ENCODE measurements at places on chromosomes 11 and 22.

DNA sequence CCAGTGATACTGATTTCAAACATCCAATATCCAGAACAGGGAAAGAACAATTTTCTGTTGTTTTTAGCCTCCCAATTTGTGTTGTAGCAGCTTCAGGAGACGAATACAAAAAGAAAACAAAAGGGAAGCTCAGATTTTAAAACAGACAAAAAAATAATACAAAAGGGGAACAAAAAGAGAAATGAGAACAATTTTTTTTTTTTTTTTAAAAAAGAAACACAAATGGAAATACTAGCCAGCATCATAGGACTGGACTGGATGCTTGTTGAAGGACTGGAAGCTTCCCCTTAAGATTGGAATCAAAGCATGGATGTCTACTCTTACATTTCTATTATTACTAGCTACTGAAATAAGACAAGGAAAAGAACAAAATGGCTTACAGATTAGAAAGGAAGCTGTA, 46.5 kb upstream of the SORL1 start:
- DNase-seq = no peak

- no peak for DNase-seq
Observed at GRCh38 chr11:46914910-46915309, 3.4 kb downstream of the LRP4 start.

DNA sequence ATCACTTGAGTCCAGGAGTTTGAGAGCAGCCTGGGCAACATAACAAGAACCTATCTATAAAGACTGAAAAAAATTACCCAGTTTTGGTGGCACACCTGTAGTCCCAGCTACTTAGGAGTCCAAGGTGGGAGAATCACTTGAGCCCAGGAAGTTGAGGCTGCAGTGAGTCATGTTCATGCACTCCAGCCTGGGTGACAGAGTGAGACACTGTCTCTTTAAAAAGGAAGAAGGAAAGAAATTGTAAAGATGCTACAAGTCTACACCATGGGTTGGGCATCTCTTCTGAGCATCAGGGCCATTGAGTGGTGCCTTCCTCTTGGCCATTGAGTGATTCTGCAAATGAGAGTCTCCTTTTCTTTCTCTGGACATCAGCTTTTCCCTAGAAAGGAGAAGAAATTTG, 15.7 kb upstream of the MTMR3 start:
- no peak for DNase-seq

- no peak for DNase-seq
Observed at GRCh38 chr11:16098526-16099205, 257.7 kb downstream of the SOX6 start.

DNA sequence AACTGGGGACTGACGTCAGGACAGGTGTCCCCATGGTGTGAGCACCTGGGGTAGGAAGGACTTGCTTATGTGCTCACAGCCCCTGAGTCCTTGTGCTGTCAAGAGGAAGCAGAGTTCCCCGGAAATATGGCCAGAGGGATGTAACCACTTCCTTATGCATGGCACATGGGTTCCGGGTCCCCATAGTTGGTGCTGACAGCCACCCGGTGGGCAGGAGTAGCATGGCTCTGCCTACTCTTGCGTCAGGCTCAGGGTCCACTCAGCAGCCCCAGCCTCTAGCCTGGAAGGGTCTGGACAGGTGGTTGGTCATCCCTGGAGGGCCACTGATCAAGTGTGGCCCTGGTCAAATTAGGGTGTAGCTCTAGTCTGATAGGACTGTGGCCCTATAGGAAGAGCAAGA, 42.8 kb upstream of the CCND1 start:
- no peak for DNase-seq

DNA sequence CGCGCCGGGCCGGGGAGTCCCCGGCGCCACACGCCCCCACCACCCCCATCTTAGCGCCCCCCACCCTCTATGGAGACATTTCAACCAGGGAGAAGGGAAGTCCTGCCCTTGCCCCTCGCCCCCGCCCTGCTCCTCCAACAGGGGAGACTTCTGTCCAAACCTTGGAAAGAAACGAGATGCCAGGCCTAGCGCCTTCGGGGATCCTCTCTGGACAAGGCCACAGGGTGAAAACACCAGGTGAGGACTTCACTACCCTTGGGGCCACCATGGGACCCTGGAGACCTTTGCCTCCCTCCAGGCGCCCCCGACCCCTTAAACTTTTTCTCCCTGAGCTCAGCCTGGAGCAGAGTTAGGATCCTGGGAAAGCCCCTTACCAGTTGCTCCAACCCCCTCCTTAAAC, 11.6 kb upstream of the NPAS4 start:
- DNase-seq = no peak

GRCh38 chr11:27120211-27120610, 79.6 kb downstream of the BBOX1 start:
- DNase-seq = no peak

- DNase-seq = no peak
Observed at GRCh38 chr22:20672082-20672424, 101.9 kb upstream of the SERPIND1 start.

DNA sequence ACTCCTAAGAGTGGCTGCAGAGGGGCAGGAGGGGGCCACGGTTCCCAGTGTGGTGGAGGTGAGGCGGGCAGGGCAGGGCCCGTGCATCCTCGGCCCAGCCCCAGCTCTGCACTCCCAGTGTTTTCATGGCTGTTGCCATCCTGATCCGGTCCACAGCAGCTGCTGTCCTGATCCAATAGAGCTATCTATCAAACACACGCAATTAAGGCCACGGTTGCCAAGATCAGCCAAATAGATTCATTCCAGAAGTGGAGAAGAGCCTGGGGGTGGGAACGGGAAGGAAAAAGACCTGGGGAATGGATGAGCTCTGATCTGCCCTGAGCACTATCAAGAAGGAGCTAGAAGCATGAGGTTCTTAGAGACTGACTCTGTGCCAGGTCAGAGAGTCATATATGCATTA, 160.9 kb upstream of the SYT13 start:
- DNase-seq = no peak

GRCh38 chr11:65353900-65354264, 669 bp upstream of the TIGD3 start:
- DNase-seq = peak; percentile 49

DNA sequence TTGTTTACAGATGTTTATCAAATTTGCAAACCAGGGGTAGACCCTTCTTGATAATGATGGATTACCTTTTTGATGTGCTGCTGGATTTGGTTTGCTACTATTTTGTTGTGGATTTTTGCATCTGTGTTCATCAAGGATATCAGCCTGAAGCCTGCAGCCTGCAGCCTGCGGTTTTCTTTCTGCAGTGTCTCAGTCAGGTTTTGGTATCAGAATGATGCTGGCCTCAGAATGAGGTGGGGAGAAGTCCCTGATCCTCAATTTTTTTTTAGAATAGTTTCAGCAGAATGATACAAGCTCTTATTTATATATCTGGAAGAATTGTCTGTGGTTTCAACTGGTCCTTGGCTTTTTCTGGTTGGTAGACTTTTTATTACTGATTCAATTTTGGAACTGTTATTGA, 19.7 kb upstream of the RAB38 start:
- no peak for DNase-seq

DNA sequence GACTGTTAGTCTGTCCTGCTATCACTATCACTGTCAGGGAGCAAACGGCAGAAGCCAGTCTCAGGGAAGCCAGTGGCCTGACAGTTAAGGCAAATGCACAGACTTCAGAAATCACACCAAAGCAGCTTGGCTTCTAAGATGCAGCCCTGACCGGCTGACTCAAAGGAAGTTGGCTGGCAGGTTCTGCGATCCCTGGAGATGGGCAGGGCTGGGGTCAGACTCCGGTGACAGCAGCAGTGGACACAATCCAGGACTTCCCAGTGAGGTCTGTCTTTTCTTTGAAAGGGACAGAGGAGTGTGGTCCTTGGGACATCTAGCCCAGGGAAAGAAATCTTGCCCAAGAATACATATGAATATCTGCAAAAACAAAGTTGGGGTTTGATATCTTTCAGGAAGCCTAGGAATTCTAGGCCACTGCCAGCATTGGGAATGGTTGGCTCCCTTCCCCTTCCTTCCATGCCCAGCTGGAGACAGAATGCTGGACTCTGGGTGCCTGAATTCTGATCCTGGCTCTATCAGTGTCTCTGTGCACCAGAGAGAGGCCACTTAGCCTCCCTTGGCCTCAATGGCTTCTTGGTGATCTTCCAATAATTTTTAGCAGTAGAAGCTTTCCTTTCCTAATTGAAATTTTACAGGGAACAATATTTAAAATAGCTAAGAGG, 108.9 kb downstream of the KIRREL3 start:
- DNase-seq = no peak

DNA sequence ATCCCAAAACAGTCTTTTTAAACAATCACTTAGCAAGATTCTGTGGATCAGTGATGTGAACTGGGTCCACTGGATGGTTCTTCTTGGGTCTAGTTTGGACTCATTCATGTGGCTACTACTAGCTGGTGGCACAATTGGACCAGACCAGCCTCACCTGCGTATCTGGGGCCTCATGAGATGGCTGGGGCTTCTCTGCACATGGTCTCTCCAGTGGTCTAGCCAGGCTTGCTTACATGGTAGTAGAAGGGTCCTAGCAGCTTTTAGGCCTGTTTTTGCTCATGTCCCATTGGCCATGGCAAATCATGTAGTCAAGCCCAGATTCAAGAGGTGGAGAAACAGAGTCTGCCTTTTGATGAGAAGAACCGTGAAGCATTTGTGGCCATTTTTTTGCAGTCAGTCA, 94.0 kb downstream of the RRAS2 start:
- no peak for DNase-seq

DNA sequence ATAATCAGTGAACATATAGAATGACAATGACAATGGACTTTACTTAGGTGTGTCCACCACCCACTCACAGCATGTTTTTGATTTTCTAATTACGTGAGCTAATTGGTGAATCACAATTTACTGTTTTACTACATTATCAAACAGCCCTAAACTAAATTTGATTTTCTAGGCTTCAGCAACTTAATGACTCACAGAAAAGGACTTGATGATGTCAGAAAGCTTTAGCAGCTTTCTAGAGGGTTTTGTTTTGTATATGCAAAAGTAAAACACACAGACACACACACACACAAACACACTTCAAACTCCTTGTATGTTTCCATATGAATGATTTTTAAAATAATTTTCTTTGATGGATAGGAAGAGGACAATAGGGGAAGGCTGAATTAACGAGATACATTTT, 878.6 kb upstream of the CCDC90B start:
- no peak for DNase-seq

DNA sequence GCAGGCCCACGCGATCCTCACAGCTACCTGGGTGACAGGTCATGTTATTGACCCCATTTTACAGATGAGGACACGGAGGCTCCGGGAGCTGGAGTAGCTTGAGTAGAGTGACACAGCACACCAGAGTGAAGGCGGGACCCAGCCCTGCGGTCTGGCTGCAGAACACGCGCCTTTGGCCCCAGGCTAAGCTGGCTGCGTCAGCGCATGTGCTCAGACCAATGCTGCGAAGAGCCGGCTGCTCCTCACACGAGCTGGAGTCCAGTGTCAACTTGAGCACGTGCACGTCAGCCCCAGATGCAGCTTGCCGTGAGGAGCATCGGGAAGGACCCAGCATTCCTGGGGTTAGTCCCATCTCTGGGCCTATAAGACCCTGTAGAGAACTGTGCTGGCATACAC, 49.9 kb downstream of the SCUBE1 start:
- no peak for DNase-seq

DNA sequence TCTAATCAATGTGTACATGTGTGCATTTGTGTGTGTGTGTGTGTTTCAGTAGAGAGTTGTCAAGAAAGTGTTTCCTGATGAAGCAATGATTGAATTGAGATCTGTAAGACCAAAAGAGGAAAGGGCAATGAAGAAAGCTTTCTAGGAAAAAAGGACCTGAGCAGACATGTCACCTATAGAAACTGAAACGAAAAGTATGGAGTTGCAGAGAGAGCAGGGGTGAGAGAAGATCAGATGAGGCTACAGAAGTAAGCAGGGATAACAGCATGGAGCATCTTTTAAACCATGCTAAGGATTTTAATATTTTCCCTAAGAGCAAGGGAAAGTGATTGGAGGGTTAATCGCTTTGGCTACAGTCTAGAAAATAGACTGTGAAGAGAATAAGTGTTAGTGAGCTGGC, 1459.4 kb upstream of the TENM4 start:
- DNase-seq = no peak

GRCh38 chr11:61848631-61849030, 20.5 kb downstream of the FADS2 start:
- no peak for DNase-seq

DNA sequence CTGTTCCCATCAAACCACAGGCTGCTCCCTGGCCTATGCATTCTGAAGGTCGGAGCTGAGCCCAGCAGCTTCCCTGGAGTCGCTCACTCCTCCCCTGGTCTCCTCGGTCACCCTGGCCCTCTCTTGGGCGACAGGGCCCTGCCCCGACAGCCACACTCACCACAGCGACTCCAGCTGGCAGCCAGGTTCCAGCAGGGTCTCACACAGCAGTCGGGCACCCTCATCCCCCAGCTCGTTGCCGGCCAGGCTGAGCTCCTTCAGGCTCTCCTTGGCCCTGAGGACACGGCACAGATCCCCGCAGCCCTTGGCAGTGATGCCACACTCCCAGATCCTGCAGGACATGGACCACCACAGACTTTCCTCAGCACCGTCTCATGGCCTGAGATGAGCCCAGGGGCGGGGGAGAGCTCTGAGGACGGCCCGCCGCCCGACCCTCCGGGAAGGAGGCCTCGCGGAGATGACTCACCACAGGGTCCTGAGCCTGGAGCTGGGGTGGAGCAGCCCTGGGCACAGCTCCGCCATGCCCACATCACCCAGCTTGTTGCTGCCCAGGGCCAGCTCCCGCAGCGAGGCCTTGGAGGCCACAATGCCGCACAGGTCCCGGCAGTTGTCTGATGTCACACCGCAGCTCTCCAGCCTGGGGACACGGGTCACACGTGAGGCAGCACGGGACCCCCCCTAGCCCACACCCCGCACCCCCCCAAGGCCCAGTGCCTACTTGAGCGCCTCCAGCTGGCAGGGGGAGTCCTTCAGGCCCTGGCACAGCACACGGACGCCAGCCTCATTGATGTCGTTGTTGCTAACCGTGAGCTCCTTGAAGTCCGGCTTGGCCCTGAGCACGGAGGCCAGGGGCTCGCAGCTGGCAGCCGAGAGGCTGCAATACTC, 8.5 kb downstream of the RNH1 start:
- peak; percentile 7 for DNase-seq

Data from iPS-NIHi11 (cell line).